ENCODE measurements at places on chromosomes 4 and X.

DNA sequence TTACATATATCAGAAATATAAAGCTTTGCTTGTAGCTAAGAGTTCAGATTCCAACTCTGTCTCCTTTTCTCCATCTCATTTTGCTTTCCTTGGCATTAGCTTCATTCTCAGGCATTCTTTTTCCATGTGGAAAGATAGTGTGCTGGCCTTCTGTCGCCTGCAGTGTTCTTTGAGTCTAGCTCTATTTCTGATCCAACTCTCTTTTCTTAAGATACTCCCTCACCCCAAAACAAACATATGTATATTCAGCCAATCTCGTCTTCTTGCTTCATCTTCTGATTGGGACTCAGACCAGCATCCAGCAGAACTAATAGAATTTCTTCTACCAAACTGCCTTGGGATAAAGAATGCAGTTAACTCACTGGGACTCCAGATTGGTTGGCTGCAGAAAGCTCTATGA, 532.2 kb downstream of the MID1IP1 start:
- no peak for DNase-seq

DNA sequence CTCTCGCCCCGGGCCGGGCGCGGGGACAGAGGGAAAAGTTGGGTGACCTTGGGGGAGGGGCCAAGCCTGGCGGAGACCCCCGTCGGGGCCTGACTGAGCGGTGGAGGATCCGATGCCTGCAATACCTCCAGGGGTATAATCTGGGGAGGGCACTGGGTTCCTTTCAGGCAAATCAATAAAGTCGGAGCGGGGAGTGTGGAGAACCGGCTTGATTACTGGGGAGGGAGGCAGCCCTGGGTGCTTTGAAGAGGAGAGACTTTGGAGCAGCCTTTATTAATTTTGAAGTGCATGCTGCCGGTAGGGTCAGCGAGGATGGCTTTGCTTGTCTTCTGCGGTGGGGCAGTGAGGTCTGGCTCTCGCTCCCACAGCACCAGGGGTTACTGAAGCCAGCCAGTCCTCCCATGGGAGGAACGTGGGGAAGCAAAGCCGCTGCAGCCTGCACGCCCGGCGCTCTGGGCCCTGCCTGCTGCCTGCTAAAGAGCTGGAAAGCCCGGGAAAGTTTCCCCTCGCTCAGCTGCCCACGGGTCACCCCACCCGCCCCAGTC, 403 bp upstream of the LGI2 start:
- no peak for DNase-seq

DNA sequence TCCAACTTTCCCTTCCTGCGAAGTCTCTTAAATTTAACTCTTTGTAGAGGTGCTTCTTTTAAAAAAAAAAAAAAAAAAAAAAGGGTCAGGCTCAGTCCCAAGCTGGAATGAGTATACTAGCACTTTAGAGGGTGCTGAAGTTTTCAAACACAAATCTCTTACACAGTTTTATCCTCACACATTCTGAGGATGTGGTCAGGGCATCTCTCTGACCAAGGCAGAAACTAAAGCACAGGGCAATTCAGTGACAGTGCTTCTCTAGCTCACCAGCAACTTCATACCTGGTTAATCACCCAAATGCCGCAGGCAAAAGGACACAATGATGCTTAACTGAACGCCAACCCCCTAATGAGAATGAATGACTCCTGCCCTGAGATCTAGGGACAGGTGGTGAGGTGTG, 9.8 kb upstream of the PGM2 start:
- no peak for DNase-seq

DNA sequence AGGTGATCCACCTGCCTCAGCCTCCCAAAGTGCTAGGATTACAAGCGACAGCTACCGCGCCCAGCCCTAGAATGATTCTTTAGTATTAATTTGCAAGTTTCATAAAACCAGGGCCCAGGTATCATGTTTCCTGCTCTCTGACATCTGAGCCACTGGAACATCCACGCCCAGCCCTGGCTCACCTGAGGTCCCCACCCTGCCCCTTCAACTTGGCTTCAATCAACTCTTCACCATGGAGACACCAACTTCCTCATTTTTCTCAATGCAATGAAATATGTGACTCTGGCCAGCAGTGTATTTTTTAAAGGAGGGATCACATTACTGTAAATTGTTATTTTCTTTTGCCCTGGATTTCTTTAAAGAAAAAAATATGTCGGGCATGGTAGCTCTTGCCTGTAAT, 3.9 kb downstream of the PRSS12 start:
- no peak for DNase-seq

- DNase-seq, result peak; percentile 54
Observed at GRCh38 chr4:168511780-168512489, 15.1 kb downstream of the PALLD start.

DNA sequence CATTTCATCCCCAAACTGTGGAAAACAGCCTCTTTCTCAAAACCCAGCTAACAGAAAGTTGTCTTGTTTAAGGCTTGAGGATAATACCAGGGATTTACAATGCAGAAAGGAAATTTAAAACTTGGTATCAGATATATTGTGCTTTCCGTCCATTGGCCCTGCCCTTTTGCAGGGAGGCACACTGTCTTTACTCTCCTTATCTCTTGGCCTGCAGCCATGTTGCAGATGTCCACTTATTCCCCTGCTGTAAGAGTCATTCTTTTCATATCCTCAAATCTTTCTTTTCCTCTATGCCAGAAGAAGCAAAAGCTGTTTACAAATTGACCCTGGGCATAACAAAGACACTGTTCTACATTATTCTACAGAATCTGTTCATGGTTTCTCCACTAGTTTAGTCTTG, 75.6 kb upstream of the DYNLT3 start:
- DNase-seq, result no peak

GRCh38 chr4:107630185-107630705, 89.8 kb downstream of the PAPSS1 start:
- no peak for DNase-seq

GRCh38 chr4:177574446-177574845, 132.2 kb upstream of the AGA start:
- no peak for DNase-seq

- DNase-seq, result no peak
Observed at GRCh38 chrX:86295293-86295692, 147.0 kb downstream of the DACH2 start.

- DNase-seq, result peak; percentile 4
Observed at GRCh38 chrX:42714981-42715700, 62.8 kb downstream of the PPP1R2C start.

DNA sequence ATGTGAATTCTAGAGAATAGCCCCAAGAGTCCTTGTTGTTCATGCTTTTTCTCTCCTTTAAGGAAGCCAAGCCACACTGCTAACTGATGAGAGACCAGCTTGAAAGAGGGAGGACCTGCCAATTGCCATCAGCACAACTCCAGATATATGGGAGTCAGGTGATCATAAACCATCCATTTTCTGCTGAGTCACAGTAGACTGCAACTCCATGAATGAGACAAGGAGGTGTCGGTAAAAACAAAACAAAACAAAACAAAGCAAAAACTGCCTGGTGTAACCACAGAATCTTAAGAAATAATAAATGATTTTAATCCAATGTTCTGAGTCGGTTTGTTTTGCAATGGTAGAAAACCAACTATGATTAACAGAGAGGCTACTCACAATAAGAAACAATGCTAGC, 837.3 kb downstream of the PCDH7 start:
- DNase-seq, result no peak

- DNase-seq, result no peak
Observed at GRCh38 chr4:146646593-146647325, 8.1 kb downstream of the POU4F2 start.

DNA sequence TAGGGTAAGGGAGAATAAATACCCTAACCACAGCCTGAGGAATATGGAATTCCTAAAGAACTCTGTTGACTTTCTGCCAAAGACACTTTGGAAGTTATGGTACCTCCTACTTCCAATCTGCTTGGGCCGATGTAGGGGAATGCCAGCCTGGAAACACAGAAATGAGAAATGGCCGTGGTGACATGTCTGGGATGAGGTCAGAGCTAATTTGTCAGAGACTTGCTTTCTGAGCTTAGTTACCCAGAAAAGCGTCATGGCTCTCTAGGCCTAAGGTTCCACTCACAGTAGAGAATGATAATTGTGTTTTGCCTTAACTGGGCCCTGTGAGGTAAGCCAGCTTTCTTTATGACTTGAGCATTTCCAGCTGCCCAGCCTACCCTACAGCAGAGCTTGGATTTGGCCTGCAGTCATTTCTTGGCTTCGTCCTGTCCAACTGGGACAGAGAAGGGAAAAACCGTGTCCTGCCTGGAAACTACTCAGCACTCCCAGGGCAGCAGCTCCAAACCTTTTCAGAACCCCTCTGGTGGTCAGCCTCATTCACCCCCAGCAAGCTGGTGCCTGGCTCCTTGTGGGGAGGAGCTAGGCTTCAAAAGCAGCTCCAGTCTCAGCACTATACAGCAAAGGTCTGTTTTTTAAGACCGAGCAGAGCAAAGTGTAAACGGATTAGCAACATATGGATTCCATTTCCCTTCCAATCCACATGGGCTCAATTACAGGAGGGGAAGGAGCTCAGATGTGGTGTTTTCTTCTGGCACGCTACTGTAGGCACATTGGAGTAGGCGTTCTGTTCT, 92.3 kb downstream of the RLIM start:
- no peak for DNase-seq

- no peak for DNase-seq
Observed at GRCh38 chrX:45804276-45804675, 603.6 kb upstream of the DIPK2B start.

DNA sequence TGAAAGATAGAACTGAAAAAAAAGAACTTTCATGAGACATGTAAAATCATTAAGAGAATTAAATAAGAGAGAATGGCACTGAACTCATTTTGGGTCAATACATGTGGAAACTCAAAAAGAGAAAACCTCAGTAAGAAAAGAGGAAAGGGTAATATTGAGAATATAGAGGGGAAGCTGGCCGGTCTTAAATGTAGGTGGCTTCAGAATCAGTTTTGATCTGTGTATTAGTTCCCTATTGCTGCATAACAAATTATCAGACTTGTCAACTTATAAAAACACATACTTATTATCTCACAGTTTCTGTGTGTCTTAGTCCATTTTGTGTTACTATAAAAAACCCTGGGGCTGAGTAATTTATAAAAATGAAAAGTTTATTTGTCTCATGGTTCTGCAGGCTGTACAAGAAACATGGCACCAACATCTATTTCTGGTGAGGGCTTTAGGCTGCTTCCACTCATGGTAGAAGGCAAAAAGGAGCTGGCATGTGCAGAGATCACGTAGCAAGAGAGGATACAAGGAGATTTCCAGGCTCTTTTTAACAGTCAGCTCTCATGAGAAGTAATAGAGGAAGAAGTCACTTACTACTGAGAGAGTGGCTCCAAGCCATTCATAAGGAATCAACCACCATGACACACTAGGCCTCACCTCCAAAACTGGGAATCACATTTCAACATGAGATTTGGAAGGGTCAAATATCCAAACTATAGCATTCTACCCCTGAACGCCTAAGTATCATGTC, 29.6 kb downstream of the SATL1 start:
- DNase-seq, result no peak

- no peak for DNase-seq
Observed at GRCh38 chrX:96721354-96721753, 36.7 kb downstream of the DIAPH2 start.

GRCh38 chrX:128250621-128251020, 198.4 kb upstream of the ACTRT1 start:
- DNase-seq, result no peak

DNA sequence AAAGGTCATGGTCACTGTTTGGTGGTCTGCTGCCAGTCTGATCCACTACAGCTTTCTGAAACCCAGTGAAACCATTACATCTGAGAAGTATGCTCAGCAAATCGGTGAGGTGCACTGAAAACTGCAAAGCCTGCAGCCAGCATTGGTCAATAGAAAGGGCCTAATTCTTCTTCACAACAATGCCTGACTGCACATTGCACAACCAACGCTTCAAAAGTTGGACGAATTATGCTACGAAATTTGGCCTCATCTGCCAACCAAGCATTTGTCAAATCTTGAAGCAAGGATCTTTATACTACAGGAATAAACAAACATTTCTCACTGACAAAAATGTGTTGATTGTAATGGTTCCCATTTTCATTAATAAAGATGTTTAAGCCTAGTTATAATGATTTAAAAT, 90.4 kb downstream of the EIF4E start:
- DNase-seq, result no peak

- no peak for DNase-seq
Observed at GRCh38 chr4:146511381-146511780, 10.4 kb downstream of the SLC10A7 start.

DNA sequence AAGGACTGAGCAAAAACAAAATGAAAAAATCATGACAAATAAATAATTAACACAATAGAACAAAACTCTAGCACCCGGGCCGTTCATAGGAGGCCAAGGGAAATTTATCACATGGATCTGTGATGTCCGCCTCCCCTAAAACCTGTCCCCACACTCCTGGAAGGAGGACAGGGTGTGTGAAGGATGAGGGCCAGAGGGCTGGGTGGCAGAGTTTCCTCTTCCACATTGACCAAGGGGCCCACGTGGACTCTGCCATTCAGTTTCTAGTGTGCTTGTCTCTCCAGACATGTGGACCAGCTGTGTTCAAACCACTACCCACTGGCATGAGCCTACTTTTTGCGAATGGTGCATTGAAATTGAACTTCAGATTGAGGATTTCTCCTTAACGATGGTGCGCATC, 6.3 kb downstream of the PRRG3 start:
- DNase-seq, result no peak

DNA sequence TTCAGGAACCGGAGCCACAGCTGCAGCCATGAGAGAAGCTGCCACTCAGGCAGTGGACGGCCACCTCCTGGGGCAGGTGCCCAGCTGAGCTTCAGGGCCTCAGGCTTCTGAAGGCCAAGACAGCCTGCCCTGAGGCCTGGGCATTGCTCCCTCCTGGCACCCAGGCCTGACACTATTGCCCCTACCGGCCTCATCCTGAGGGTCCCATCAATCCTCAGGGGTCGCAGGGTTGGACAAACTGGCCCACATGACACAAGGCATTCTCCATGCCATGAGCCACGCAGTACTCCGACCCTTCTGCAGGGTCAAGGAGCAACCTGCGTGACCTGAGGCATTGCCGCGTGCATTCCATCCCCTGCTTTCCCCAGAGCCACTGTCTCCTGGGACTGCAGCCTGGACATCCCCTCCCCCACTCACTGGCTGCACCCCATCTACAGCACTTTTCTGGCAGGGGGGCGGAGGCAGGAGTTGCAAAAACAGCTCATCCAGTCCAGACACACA, 3.0 kb upstream of the ZFP92 start:
- DNase-seq, result no peak

- no peak for DNase-seq
Observed at GRCh38 chr4:182415116-182415515, 171.9 kb downstream of the TENM3 start.

DNA sequence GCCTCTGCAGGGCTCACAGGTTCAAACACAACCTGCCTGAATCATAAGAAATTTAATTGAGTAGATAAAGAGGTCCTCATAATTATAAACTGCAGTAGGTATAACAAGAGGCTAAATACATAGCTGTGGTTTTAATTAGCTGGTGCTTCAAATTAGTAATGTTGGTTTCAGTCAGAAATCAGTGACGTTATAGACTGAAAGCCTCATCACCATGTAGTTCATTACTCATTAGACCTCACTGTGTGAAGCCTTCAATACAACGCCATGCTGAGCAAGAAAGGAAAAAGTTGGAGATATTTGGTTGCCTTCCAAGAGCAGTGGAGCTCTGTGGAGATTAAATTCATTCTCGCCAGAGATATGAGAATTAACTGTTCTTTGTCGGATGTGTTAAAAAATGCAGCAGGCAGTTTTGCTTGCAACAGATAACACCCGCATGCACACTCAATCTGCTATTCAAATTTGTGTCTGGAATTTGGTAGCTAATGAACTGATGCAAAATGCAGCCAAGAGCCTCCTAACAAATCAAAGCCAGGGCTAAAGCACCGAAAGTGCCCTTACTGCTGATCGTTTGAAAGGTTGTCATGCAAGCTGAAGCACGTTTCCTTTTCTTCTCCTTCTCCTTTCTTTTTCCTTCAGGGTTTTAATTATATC, 148.9 kb downstream of the AFF2 start:
- no peak for DNase-seq
